Endothelial cell of umbilical vein (primary cell): ENCODE measurements at places on chromosomes 7 and 10.

GRCh38 chr10:75662715-75663114 lies 231.3 kb downstream of the LRMDA start:
- H3K4me3 ChIP-seq = no peak overlapping the region
- no peak for DNase-seq
- no peaks in the 10 kb centered on the region for H3K27me3 ChIP-seq
- no peaks in the 10 kb centered on the region for H3K4me1 ChIP-seq
- no peaks in the 10 kb centered on the region for H3K36me3 ChIP-seq
- no peak overlapping the region for H3K27ac ChIP-seq

- DNase-seq = peak; percentile 97
- peak overlapping the region; percentile 49 for H3K4me3 ChIP-seq
Observed at GRCh38 chr10:122112625-122113160, 123.7 kb downstream of the TACC2 start.

- no peaks in the 10 kb centered on the region for H3K27me3 ChIP-seq
- peaks cover 28% of the 10 kb centered on the region for H3K36me3 ChIP-seq
- no peak overlapping the region for H3K4me3 ChIP-seq
- no peaks in the 10 kb centered on the region for H3K4me1 ChIP-seq
Observed at GRCh38 chr7:30430276-30430675, 48.3 kb downstream of the NOD1 start.

- no peaks in the 10 kb centered on the region for H3K36me3 ChIP-seq
- no peaks in the 10 kb centered on the region for H3K4me1 ChIP-seq
- DNase-seq = no peak
- H3K4me3 ChIP-seq = no peak overlapping the region
- no peak overlapping the region for H3K27ac ChIP-seq
Observed at GRCh38 chr10:89503652-89504370, 31.6 kb downstream of the SLC16A12 start.

DNA sequence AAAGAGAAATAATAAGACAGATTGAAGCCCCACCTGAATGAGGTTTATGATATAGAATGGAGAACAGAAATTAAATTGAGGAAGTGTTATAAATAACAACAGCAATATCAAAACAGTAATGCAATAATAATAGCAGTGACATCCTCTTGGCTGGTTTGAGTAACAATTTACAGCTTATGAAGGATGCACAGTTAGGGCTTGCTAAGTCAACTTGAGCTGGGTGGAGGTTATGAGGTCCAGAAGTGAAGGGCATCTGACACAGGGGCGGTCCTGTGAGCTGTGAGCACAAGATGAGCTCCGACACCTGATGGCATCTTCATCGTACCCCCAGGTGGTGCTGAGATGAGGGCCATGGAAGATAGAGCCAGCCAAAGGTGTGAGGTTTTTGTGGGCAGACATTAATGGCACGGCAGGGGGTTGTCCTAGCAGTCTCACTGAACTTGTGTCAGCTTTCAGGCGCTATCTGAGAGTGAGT lies 30.5 kb downstream of the ARHGAP22 start:
- H3K36me3 ChIP-seq = peaks cover 4% of the 10 kb centered on the region
- no peak overlapping the region for H3K27ac ChIP-seq
- H3K4me1 ChIP-seq = no peaks in the 10 kb centered on the region
- DNase-seq = no peak
- H3K4me3 ChIP-seq = no peak overlapping the region

DNA sequence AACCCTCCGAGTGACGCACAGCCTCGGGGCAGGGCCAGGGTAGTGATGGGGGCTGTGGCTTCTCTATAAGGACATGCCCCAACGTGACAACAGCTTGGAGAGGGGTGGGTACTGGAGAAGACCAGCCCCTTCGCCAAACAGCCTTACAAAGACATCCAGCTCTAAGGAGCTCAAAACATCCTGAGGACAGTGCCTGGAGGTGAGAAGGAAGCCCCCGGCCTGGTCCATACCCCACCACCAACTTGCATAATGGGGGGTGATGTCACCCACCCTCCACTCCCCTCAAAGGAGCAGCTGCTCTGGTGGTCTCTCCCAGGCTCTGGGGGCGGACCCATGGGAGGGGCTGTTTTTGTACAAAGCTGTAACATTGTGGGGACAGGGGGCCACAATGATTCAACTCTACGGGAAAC lies 15.1 kb downstream of the PRSS2 start:
- H3K4me3 ChIP-seq = no peak overlapping the region
- H3K27me3 ChIP-seq = no peaks in the 10 kb centered on the region
- H3K36me3 ChIP-seq = no peaks in the 10 kb centered on the region
- H3K27ac ChIP-seq = no peak overlapping the region
- no peak for DNase-seq

DNA sequence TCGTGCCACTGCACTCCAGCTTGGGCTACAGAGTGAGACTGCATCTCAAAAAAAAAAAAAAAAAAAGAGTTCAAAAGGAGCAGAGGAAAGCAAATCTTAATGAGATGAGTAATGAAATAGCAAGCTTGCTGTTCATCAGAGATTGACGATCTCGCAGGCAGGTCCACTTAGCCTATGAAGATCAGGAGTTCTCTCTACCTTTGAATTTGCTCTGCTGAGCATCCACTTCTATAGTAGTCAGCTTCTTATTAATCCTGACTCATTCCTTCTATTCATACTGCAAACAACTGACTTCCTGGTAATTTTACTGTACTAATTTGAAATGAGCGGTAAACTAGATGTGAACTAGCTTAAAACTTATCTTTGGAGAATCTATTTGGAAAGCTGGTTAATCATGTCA lies 1014.6 kb downstream of the GATA3 start:
- no peak for DNase-seq
- H3K4me1 ChIP-seq = no peaks in the 10 kb centered on the region
- no peaks in the 10 kb centered on the region for H3K27me3 ChIP-seq
- H3K36me3 ChIP-seq = no peaks in the 10 kb centered on the region
- no peak overlapping the region for H3K4me3 ChIP-seq
- no peak overlapping the region for H3K27ac ChIP-seq

DNA sequence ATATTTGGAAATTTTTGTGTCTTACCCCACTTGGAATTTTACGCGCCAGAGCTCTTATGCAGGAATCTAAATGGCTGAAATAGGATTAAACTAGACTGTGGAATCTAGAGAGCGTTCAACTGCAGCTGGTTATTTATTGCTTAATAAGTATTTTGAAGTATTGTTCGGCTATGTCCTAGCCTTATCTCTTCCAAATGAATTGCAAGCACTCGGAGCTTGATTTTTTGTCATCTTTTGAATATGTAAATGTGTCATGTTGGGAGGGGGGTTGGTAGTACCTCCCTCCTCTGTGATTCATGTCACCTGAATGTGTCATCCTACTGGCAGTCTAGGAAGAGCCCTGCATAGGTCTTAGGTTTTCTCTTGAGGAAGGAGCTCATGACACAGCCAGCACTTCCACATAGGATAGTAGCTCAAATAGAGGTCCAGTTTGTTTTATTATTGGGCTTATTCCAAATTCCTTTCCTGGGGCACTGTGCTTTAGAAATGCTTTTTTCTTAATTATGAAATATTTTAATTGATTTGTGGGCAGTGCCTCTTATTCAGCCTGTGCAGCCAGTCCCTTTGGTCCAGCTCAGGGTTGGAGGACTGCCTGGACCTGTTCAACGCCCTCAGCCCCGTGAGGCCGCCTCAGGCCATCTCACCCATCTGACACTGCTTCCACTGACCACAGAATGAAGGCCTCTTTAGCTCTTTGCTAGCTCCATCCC lies 22.5 kb upstream of the TRIL start:
- no peak overlapping the region for H3K4me3 ChIP-seq
- H3K27ac ChIP-seq = no peak overlapping the region
- peaks cover 2% of the 10 kb centered on the region for H3K27me3 ChIP-seq
- no peaks in the 10 kb centered on the region for H3K36me3 ChIP-seq
- H3K4me1 ChIP-seq = no peaks in the 10 kb centered on the region

- H3K27me3 ChIP-seq = peaks cover 10% of the 10 kb centered on the region
- no peak overlapping the region for H3K27ac ChIP-seq
- no peak overlapping the region for H3K4me3 ChIP-seq
Observed at GRCh38 chr7:131681961-131682360, 125.5 kb upstream of the PODXL start.

DNA sequence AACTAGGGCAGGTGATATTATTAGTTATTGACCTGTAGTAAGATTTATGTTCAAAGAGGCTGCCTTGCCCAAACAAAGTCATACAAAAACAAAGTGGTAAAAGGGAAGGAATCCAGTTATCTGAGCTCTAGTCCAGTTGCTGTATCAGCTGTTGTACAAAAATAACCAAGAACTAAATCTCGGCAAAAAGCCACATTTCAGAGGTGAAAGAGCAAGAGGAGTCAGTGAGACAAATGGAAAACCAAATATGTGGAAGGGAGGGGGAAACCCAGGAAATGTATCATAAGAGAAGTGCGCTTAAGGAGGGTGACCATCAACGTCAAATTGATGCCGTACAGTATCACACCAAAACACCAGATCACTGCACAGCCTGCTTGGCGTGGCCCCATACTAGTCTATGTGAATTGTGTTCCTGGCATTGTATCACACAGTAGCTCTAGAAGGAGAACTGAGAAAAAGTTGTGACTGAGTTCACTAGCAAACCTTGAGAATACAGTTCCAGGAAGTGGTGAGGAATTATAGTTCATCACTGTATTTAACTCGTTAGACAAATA lies 6.4 kb downstream of the AGBL3 start:
- H3K36me3 ChIP-seq = peaks cover 7% of the 10 kb centered on the region
- H3K27me3 ChIP-seq = no peaks in the 10 kb centered on the region
- H3K4me1 ChIP-seq = peaks cover 30% of the 10 kb centered on the region
- H3K27ac ChIP-seq = peak overlapping the region; percentile 3
- H3K4me3 ChIP-seq = no peak overlapping the region
- peak; percentile 76 for DNase-seq

DNA sequence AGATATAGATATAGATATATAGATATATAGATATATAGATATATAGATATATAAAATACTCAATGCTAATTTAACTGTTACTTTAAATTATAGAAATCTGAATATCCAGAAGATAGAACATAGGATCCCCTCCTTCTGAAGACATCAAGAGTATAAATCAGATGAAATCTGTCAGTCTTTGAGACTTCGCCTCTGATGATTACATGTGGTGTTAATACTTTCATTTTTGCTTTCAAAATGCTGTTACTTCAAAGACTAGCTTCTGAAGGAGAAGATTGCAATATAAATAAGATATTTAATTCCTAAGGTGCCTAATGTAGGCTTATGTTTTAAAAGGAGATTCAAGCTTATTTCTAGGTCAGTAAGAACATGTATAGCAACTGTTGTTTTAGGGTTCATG lies 180.4 kb downstream of the TSPAN12 start:
- no peaks in the 10 kb centered on the region for H3K4me1 ChIP-seq
- H3K27ac ChIP-seq = no peak overlapping the region
- DNase-seq = no peak
- no peaks in the 10 kb centered on the region for H3K27me3 ChIP-seq

DNA sequence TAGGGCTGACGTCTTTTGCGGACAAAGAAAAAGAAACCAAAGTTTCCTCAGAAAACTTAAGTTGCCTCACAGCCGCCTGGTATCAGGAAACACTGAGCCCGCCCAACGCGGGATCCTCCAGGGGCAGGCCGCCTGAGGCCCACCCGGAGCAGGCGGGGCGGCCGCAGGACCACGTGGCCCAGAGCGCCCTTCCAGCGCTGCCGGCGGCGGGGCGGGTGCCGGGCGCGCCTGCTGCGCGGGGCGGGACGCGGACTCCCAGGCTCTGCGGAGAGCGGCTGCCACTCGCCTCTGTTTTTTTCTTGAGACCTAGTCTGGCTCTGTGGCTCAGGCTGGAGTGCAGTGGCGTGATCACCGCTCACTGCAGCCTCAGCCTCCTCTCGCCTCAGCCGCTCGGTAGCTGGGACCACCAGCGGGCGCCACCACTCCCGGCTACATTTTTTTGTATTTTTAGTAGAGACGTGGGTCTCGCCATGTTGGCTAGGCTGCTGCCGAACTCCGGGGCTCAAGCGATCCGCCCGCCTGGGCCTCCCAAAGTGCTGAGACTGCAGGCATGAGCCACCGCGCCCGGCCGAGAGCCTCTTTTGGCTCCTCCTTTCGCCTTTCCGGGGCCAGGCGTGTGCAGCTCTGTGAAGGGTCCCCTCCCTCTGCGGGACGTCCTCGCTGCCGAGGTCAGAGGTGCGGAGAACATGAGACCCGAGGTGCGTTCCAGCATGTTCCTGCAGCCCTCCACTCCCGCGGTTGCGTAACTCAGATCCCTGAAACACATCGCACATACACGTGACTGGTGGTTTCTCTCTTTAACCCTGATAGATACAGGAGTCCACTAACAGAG lies 11.6 kb upstream of the HNRNPF start:
- DNase-seq = peak; percentile 84
- peak overlapping the region; percentile 37 for H3K4me3 ChIP-seq
- H3K36me3 ChIP-seq = no peaks in the 10 kb centered on the region
- no peaks in the 10 kb centered on the region for H3K27me3 ChIP-seq
- peaks cover 16% of the 10 kb centered on the region for H3K4me1 ChIP-seq

DNA sequence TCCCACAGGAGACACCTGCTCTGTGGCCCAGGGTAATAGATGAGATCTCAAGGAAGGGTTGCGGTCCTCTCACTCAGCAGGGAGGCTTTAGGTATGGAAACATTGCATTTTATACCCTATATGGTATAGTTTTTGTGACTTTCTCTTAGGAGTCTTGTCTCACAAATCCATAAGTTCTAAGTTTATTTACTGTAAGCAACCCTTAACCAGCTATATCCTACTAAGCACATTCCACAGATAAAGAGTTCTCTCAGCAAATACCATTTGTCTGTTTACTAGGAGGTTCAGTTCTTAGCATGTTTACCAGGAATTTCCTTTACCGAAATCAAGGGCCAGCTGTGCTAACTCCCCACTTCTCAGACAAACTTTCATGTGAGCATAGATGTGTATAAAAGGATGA lies 66.9 kb downstream of the ANLN start:
- no peak overlapping the region for H3K27ac ChIP-seq
- no peaks in the 10 kb centered on the region for H3K27me3 ChIP-seq
- no peak for DNase-seq
- no peaks in the 10 kb centered on the region for H3K4me1 ChIP-seq

GRCh38 chr7:50327443-50327842 lies 22.9 kb downstream of the IKZF1 start:
- no peak overlapping the region for H3K27ac ChIP-seq
- H3K36me3 ChIP-seq = no peaks in the 10 kb centered on the region
- H3K4me1 ChIP-seq = no peaks in the 10 kb centered on the region
- no peak overlapping the region for H3K4me3 ChIP-seq
- no peak for DNase-seq

DNA sequence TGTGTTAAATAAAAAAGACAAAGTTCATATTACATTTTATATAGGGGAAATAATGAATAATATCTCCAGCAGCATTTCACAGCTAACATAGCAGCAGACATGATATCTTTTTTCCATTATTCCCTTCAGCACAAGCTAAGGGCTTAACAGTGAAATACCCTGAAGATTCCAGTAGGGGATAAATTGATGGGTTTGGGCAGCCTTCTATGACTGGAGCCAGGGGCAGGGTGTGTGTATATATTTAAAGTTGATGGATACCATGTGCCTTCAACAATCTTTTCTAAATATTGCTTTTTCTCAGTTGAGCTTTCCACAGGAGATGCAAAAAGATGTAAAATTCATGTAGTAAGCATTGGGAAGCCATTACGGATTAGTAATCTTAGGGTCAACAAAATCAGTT lies 151.2 kb downstream of the MAGI2 start:
- H3K27ac ChIP-seq = no peak overlapping the region
- H3K36me3 ChIP-seq = no peaks in the 10 kb centered on the region
- H3K4me3 ChIP-seq = no peak overlapping the region
- DNase-seq = no peak

GRCh38 chr10:12788277-12788676 lies 213.2 kb downstream of the CCDC3 start:
- H3K27ac ChIP-seq = no peak overlapping the region
- DNase-seq = no peak
- no peaks in the 10 kb centered on the region for H3K36me3 ChIP-seq
- no peaks in the 10 kb centered on the region for H3K4me1 ChIP-seq
